ENCODE measurements at places on chromosomes 4 and X.

GRCh38 chr4:28558895-28559294 lies 1698.3 kb downstream of the STIM2 start:
- DNase-seq, result no peak

DNA sequence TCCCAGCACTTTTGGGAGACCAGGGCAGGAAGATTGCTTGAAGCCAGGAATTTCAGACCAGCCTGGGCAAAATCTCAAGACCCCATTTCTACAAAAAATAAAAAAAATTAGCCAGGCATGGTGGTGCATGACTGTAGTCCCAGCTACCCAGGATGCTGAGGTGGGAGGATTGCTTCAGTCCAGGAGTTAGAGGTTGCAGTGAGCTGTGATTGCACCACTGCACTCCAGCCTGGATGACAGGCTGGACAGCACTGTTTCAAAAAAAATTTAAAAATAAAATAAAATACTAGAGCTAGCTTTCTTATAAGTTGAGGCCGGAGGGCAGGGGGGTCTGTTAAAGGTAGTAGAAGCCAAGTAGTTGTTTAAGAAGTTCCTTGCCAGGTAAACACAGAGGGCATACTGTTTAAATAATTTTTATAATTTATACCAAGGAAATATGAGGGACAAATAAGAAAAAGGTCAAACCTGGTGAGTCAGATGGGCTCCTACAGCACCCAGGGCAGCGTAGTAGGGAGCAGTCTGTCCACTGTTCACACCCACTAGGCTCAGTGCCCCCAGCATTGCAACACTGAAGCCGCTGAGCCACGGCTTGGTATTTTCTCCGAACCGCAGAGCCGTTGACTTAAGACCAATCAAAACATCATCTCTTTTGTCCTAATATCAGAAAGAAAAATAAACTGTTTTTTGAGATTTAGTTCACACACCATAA lies 17.3 kb downstream of the COQ2 start:
- no peak for DNase-seq

GRCh38 chr4:176359590-176359989 lies 39.8 kb downstream of the SPCS3 start:
- DNase-seq, result no peak

GRCh38 chrX:114583646-114584374 lies at the start of gene HTR2C:
Gene HTR2C (plus strand): TSS chrX:114584086. CDS start chrX:114726937, 142,851 bp downstream.
- no peak for DNase-seq

GRCh38 chr4:18401425-18401824 lies 379.9 kb upstream of the LCORL start:
- DNase-seq, result no peak

DNA sequence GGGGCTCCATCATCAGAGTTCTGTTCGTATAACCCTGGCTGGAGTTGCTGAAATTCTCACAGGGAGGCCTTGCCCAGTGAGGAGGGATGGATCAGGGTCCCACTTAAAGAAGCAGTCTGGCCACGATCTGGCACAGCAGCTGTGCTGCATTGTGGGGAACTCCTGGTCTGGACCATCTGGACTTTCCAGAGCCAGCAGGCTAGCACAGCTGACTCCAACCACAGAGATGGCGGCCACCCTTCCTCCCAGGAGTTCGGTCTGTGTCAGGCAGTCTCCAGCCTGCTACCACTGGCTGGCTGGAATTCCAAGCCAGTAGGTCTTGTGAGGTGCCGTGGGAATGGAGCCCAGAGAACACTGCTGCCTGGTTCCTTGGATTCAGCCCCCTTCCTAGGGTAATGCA lies 62.0 kb downstream of the SLAIN2 start:
- no peak for DNase-seq

DNA sequence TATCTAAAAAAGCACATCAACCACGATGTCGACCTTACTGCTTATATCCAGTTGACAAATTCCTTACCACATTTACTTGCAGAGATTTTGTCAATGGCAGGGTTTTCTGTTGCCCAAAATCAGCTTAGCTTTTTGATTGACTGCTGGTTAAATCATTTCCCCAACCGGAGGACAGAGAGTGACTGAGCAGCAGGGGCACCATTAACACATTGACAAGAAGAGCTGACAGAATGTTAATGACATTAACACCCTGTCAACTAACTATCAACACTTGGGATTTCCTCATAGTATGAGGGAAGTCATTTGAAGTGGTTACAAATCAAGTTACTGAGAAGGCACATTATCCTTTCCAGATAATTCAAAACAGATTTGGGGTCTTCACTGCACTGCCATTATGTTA lies 368.4 kb downstream of the RPA4 start:
- DNase-seq, result no peak

DNA sequence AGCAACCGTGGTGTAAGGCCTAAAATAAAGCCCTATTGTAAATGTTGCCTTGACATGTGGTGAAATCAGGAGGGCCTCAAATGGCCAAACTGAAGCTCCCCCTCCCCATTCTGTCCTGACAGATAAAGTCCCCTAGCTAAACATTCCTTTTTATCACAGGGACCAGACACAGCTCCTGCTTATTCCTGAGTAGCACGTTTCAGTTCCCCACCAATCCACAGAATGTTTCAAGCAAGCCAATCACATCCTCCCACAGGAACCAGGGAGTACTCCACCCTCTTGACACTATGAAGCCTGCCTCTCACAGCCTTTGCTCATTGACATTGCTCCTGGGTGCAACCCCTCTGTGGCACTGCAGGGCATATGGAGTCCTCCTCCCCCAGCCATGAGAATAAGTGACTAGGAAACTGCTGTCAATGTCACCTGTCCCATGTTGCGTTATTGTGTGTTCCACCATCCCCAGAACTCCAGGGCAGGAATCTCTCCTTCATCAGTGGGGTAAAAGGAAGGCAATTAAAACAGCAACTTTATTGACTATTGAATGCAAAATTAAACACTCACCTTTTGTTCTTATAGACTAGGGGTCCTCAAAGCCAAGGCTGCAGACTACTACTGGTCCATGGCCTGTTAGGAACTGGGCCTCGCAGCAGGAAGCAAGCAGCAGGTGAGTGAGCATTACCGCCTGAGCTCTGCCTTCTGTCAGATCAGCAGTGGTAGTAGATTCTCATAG lies 128.1 kb downstream of the COL25A1 start:
- DNase-seq, result no peak

GRCh38 chr4:95732061-95732460 lies 107.8 kb upstream of the PDHA2 start:
- DNase-seq, result peak; percentile 52
